Ureter (tissue), 1 donor: ENCODE measurements at places on chromosomes 5 and 9. TPM values are rescaled to one million over a fixed set of nuclear protein-coding genes. Genes with fewer than 3 reads are reported as not detected.

The INSL6 gene
- not detected for total RNA-seq

The NOXA1 gene
- total RNA-seq: 12.5 TPM

The PTGES gene
- total RNA-seq: 67.9 TPM

The DPYSL3 gene
- total RNA-seq: 130 TPM

The ZNF483 gene
- total RNA-seq: 19.1 TPM

The PCDHA8 gene
- total RNA-seq: not detected

The TRIP13 gene
- 1.7 TPM for total RNA-seq

The SH3GL2 gene
- total RNA-seq: 1.2 TPM

The EPB41L4A gene
- 36.5 TPM for total RNA-seq

The PCDHGB7 gene
- total RNA-seq: 11.7 TPM

The IRF1 gene
- total RNA-seq: 40.8 TPM

The MEIKIN gene
- total RNA-seq: not detected

The CERCAM gene
- total RNA-seq: 51.3 TPM

The ANGPTL2 gene
- 22.2 TPM for total RNA-seq

The MLANA gene
- not detected for total RNA-seq

The SLC22A4 gene
- 3.1 TPM for total RNA-seq

The SPATA31D4 gene
- total RNA-seq: not detected

The RMRP gene
- total RNA-seq: 3,373 TPM
